ENCODE measurements at places on chromosomes 4 and X. TPM values are rescaled to one million over a fixed set of nuclear protein-coding genes. Genes with fewer than 3 reads are reported as not detected.

Gene APLN
- total RNA-seq: 0.59 TPM

Gene CFAP99
- total RNA-seq: 0.06 TPM

Gene ITIH6
- total RNA-seq: not detected

Gene SPANXB1
- total RNA-seq: 2.0 TPM

Gene TNMD
- total RNA-seq: not detected

All from A549 treated with GW870086 at 1 μM for 4 hours (cell line).